ENCODE measurements at places on chromosomes 1 and 21. TPM values are rescaled to one million over a fixed set of nuclear protein-coding genes. Genes with fewer than 3 reads are reported as not detected.

DNA sequence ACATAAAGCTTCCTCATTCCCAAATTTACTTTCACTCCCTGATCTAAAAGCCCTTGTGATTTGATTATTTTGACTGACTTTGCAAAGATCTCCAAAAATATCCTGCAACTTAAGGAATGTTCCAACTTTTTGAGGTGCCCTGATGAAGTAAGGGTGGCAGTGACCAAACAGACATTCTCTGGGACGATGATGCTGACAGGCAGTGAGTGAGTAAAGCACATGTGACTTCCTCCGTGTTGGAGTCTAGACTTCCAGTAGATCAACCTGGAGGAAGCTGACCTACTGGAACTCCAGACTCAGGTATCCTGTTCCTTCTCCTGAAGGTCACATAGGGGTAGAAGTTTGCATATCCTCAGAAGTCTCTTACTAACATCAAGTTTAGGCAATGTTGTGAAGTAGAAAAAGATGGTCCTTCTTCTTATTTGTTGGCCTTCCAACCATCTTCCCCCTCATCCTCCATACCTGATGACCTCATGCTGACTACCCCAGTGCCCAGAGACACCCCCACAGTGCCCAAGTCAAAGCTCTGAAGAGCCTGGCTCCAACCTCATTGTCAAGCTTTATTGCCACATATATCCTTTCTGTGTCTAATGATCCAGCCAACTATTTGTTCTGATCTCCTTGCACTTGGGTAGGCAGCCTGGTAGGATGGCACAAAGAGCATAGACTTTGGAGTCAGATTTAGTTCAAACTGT is 16.0 kb downstream of the TNFSF4 start:
- no peaks in the 10 kb centered on the region for H3K4me1 ChIP-seq
- no peak overlapping the region for H3K4me3 ChIP-seq
- no peak for DNase-seq
- H3K27me3 ChIP-seq, result no peaks in the 10 kb centered on the region

DNA sequence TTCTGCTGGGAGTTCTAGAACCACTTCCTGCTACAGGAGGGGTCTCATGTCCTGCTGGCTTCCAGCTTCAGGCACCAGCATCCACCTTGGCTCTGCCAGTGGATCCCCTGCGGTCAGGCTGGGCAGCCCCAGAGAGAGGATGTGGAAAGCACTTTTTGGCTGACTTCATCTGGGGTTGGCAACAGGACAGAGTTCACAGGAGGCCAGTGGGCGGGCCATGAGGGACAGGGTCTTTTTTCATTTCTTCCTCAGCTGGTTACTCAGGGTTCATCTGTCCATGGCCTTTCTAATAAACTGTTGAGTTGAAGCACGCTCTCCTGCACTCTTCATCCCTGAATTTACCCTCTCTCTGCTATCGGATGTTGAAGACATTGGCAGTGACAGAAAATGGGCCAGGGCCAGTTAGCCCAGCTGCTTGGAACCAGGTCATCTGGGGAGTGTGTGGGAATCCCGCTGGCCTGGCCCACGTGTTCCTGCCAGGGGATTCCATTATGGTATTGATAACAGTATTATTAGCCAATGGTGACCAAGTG is 45.2 kb downstream of the RPS6KA1 start:
- H3K36me3 ChIP-seq, result no peaks in the 10 kb centered on the region
- no peak overlapping the region for H3K4me3 ChIP-seq
- DNase-seq, result no peak
- no peaks in the 10 kb centered on the region for H3K4me1 ChIP-seq

DNA sequence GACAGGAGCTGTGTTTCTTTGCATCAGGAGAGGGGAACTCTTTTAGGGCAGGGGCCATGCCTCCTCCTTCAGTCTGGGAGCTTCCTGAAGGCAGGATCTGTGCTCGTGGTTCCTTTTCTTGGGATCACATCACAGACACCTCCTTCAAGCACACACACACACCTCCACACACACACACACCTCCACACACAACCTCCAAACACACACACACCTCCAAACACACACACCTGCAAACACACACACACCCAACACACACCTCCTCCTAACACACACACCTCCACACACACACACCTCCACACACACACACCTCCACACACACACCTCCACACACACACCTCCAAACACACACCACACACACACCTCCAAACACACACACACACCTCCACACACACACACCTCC is 10.5 kb downstream of the LGR6 start:
- H3K36me3 ChIP-seq, result no peaks in the 10 kb centered on the region
- no peak for DNase-seq
- peaks cover 3% of the 10 kb centered on the region for H3K27me3 ChIP-seq
- no peak overlapping the region for H3K27ac ChIP-seq

GRCh38 chr1:231684356-231685244 is 58.0 kb downstream of the DISC1 start:
- peaks cover 2% of the 10 kb centered on the region for H3K27me3 ChIP-seq
- peaks cover 38% of the 10 kb centered on the region for H3K4me1 ChIP-seq
- DNase-seq, result no peak
- peaks cover 7% of the 10 kb centered on the region for H3K36me3 ChIP-seq
- H3K4me3 ChIP-seq, result no peak overlapping the region

DNA sequence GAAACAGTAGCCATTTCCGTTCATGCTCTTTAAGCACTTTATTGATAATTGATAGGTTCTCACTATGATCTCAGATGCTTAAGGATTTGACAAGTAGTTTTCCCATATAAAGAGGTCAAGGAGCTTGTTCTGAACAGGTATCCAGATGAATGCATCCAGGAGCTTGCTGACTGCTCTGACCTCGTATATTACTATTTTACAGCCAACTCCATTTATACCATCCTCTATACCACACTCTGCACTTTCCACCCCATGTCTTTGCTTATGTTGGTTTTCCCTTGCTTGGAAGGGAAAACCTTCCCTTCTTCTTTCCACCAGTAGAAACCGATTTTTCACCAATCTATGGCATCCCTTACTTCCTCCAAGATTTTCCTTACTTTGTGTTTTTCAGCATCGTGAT is 107.2 kb downstream of the LHX9 start:
- no peaks in the 10 kb centered on the region for H3K4me1 ChIP-seq
- H3K27ac ChIP-seq, result peak overlapping the region; percentile 2
- H3K4me3 ChIP-seq, result no peak overlapping the region
- no peaks in the 10 kb centered on the region for H3K36me3 ChIP-seq

- no peak overlapping the region for H3K27ac ChIP-seq
- no peak for DNase-seq
- H3K4me1 ChIP-seq, result peaks cover 2% of the 10 kb centered on the region
- H3K27me3 ChIP-seq, result peaks cover 1% of the 10 kb centered on the region
- H3K4me3 ChIP-seq, result no peak overlapping the region
Observed at GRCh38 chr1:56973923-56974742, 8.3 kb upstream of the C8B start.

DNA sequence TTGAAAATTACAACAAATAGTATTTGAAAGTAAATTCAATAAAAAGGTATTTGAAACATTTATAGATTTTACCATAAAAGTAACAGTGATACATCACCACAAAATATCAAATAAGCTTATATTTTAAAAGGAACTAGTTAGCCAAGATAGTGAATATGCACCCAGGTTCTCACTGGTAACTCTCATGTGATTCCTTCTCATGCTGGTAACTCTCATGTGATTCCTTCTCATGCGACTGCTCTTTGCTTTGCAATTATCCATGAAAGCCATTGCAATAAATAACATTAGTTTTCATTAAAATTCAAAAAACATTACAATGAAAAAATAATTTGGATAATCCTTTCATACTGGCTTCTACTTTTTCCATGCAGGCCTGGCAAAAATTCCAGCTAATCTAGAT is 75.4 kb downstream of the AHCTF1 start:
- H3K27ac ChIP-seq, result no peak overlapping the region
- no peaks in the 10 kb centered on the region for H3K36me3 ChIP-seq
- no peak for DNase-seq
- H3K27me3 ChIP-seq, result no peaks in the 10 kb centered on the region
- H3K4me3 ChIP-seq, result no peak overlapping the region

GRCh38 chr1:155899683-155900082 is 11.5 kb downstream of the RIT1 start:
- no peaks in the 10 kb centered on the region for H3K36me3 ChIP-seq
- H3K27me3 ChIP-seq, result no peaks in the 10 kb centered on the region
- no peak for DNase-seq
- H3K4me3 ChIP-seq, result no peak overlapping the region

DNA sequence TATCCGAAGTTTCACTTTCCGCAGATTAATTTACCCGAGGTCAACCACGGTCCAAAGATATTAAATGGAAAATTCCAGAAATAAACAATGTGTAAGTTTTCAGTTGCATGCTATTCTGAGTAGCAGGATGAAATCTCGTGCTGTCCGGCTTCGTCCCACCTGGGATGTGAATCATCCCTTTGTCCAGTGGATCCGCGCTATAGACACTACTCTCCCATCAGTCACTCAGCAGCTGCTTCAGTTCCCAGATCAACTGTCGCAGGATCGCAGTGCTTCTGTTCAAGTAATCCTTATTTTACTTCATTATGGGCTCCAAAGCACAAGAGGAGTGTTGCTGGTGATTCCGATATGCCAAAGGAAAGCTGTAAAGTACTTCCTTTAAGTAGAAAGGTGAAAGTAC is 8.3 kb upstream of the LRP8 start:
- no peak overlapping the region for H3K4me3 ChIP-seq
- peaks cover 7% of the 10 kb centered on the region for H3K4me1 ChIP-seq
- DNase-seq, result no peak
- no peak overlapping the region for H3K27ac ChIP-seq

GRCh38 chr1:94438692-94439276 is 20.6 kb downstream of the ABCD3 start:
- no peak for DNase-seq
- no peaks in the 10 kb centered on the region for H3K4me1 ChIP-seq
- no peaks in the 10 kb centered on the region for H3K27me3 ChIP-seq

DNA sequence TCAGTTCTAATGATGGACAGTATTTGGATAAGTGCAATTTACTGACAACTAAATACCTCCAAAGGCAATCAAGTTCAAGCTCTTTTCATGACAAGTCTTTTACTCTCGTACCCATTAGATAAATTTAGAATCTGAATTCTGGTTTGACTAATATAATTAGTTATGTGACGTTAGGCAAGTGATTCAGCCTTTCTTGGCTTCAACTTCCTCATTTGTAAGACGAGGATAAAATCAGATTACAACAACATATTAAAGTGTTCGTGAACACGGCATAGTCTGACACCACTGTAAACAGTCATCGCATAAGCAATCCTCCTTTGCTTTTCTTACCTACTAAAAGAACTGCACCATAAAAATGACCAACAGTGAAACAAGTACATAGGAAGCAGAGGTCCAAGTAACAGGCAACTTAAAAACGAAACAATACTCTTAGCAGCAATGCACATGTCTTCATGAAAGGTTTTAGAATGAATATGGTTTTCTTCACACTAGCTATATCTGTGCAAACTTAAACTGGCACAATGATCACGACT is 25.7 kb downstream of the COA6 start:
- peaks cover 5% of the 10 kb centered on the region for H3K4me1 ChIP-seq

DNA sequence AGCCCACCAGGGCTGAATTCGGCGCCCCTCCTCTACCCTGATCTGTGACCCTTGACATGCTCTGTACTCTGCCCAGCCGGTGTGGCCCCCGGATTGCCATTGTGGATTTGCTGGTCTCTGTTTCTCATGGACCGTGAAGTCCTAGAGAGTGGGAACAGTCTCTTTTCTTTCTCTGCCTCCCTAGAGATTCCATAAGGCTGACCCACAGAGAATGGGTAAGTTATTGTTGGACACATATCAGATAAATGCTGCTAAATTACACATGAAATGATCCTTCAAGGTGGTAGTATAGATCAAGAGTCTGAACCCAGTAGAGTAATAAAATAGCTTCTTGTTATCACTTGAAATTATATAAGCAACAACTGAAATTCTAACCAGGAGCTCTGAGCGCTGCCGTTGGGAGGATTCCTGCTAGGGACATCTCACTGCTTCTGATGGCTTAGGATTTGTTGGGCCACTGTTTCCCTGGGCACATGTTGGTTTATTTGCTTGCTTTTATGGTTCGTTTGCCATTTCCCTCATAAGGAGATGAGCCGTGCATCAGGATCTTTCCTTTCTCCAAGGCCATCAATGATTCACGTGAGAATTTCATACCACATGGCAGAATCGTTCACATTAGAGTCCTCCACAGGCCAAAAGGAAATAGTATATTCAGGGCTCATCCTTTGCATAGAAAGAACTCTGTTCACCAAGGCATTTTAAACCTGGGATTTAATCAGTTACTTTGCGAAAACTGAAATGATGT is 111.9 kb downstream of the ZBTB18 start:
- no peak overlapping the region for H3K4me3 ChIP-seq
- no peak for DNase-seq
- H3K36me3 ChIP-seq, result no peaks in the 10 kb centered on the region
- H3K4me1 ChIP-seq, result no peaks in the 10 kb centered on the region

DNA sequence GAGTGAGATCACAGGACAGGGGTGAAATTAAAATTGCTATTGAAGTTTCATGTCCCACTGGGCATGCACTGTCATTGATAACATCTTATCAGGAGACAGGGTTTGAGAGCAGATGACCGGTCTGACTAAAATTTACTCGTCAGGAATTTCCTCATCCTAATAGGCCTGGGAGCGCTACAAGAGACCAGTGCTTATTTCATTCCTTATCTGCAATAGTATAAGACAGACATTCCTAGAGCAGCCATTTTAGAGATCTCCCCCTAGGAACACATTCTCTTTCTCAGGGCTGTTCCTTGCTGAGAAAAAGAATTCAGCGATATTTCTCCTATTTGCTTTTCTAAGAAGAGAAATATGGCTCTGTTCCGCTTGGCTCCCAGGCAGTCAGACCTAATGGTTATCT is 181.4 kb upstream of the ETV3 start:
- H3K27ac ChIP-seq, result no peak overlapping the region
- peaks cover 18% of the 10 kb centered on the region for H3K36me3 ChIP-seq
- no peak for DNase-seq
- no peak overlapping the region for H3K4me3 ChIP-seq
- H3K4me1 ChIP-seq, result no peaks in the 10 kb centered on the region

DNA sequence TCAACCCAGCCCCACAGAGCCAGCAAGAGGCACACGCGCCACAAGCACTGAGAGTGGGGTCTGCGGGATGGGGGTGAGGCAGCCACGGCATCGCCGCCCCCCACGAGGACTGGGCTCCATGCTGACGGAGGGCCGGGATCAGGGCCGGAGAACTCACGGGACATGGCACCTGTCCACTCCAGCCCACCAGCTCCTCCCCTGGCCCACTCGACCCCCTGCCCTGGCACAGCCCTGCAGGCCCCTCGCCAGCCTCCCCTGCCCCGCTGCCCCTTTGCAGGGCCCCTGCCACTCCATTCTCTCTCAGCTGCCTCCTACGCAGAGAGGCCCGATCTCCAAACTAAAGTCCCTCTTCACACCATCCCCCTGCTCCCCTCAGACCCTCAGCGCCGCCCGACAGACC is 134.0 kb downstream of the NPHP4 start:
- DNase-seq, result no peak
- H3K4me3 ChIP-seq, result no peak overlapping the region
- H3K27me3 ChIP-seq, result peaks cover 10% of the 10 kb centered on the region
- H3K36me3 ChIP-seq, result peaks cover 9% of the 10 kb centered on the region
- no peak overlapping the region for H3K27ac ChIP-seq
- no peaks in the 10 kb centered on the region for H3K4me1 ChIP-seq

AMY1A gene
- total RNA-seq, result not detected

RASSF5 gene
- 2.7 TPM for total RNA-seq

Data from glutamatergic neuron (in vitro differentiated cells).